ENCODE measurements at places on chromosomes 13 and 19.

GRCh38 chr19:30883071-30883470 is 466.2 kb downstream of the TSHZ3 start:
- no peak for DNase-seq

- no peak for DNase-seq
Observed at GRCh38 chr19:44644402-44645016, 799 bp downstream of the PVR start.

DNA sequence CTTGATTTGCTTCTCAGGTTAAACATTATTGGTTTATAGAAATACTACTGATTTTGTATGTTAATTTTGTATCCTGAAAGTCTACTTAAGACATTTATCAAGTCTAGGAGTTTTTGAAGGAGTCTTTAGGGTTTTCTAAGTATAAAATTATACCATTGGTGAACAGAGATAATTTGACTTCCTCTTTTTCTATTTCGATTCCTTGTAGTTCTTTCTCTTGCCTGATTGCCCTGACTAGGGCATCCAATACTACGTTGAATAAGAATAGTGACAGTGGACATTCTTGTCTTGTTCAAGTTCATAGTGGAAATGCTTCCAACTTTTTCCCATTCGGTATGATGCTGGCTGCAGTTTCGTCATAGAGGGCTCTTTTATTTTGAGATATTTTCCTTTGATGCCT is 807.5 kb upstream of the SLC10A2 start:
- no peak for DNase-seq

DNA sequence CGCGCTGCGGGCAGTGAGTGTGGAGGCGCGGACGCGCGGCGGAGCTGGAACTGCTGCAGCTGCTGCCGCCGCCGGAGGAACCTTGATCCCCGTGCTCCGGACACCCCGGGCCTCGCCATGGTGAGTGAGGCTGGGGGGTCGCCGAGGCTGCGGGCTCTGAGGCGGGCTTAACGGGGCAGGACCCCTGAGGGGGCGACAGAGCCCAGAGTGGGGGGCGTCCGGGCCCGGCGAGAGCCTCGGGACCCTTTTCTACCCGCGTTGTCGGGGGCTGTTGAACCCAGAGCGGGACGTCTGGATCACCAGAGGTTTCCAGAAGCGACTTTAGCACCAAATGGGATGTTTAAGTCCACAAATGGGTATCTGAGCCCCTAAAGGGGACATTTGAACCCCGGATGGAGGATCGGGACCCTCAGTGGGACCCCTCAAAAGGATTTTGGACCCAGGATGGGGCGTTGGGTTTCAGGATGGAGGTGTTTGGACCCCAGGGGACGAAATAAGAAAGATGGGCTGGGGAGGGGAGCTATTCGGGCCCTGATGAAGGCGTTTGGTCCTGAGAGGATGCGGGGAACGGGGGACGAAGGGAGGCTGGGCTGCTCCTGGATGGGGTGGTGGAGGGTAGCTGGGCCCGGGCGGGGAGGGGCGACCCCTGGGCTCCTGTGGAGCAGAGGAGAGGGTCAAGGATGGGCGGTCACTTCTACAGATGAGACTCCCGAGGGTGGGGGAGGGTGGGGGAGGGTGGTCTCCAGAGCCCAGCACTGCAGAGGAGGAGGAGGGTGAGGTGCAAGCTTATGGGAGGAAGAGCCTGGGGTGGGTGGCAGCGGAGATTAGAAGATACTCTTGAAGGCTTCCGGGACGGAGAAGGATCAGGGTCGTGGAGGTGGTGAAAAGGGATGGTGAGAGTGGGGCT is at the start of gene CALM3:
Gene CALM3, plus strand, starts transcription at position 13 of the 907 bp plus-strand sequence. Its CDS starts 105 bp downstream, at position 118.
- no peak for DNase-seq

- no peak for DNase-seq
Observed at GRCh38 chr13:29545988-29546387, 49.5 kb downstream of the SLC7A1 start.

DNA sequence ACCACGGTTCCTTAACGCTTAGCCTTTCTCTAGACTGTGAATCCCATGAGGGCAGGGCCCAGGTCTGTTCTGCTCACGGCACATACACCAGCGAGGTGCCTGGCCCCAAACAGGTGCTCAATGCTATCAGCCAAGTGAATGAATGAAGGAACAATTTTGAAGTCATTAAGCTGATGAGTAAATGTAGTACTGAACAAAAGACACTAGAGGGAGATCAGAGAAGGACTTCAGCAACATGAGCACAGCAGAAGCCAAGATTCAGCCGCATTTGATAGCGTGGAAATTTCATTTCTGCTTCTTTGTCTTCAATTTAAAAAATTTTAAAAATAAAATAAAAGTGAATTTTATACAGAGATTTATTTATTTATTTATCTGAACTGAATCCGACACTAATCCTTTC is 20.1 kb upstream of the MYO16 start:
- no peak for DNase-seq

DNA sequence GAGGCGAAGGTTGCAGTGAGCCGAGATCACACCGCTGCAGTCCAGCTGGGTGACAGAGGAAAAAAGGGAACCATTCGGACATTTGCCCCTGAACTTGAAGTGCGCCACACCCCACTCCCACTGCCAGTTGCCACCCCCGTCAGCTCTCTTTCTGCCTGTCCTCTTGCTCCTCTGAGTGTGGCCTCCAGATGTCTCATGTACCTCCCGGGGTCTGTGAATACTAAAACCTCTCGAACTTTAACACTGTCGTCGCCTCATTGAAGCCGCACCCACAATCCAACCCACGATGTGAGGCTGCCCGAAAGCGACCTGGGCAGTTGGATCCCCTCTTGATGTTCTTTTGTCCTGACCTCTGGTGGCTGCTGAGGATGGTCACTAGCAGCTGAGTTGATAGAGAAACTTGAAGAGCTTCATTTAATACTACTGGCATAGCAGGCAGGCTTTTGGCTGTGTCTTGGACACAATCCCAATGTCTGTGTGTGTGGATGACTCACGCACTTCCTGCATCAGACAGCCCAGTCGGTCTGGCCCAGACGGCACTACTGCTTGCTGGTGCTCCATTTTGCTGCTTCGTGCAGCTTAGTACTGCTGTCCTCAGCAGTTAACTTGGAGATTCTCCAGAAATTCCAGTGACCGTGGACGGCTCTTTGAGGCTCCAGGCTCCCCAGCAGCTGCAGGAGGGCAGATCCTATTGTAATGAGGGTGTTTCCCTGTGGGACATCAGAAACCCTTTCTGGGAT is 4.2 kb downstream of the FPR3 start:
- DNase-seq: no peak

GRCh38 chr19:10191347-10191746 is 3.4 kb downstream of the DNMT1 start:
- DNase-seq: no peak

DNA sequence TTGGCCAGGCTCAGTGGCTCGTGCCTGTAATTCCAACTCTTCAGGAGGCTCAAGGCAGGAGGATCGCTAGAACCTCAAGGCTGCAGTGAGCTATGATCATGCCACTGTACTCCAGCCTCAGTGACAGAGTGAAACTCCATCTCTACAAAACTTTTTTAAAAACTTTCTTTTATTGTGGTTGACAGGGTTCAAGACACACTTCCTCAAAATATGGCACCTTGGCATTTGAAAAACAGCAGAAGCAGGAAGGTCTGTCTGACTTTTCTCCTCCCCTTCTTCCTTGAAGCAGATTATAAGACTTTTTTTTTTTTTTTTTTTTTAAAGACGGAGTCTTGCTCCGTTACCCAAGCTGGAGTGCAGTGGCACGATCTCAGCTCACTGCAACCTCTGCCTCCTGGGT is 100.3 kb downstream of the TM9SF2 start:
- no peak for DNase-seq

- DNase-seq: no peak
Observed at GRCh38 chr13:95050800-95051615, 250.2 kb downstream of the ABCC4 start.

DNA sequence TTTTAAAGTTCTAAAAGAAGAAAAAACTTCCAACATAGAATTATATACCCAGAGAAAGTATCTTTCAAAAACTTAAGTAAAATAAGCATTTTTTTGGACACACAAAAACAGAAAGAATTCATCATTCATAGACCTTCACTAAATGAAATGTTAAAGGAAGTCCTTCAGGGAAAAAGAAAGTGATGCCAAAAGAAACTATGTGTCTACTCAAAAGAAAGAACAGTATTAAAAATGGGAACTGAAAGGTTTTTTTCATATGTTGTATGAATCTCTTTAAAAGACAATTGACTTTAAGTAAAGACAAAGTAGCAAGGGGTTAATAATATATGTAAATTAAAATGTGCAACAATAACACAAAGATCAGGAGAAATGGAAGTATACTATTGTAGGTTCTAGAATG is 96.5 kb downstream of the DHRS12 start:
- no peak for DNase-seq

GRCh38 chr13:19958155-19959111 is at the start of gene ZMYM2:
ZMYM2 (plus strand) TSS chr13:19958727; CDS start chr13:19993073, 34,346 bp downstream.
- DNase-seq: peak; percentile 99
